ENCODE measurements at places on chromosomes 12 and 14. TPM values are rescaled to one million over a fixed set of nuclear protein-coding genes. Genes with fewer than 3 reads are reported as not detected.

The TSPAN9 gene
- total RNA-seq: 38.7 TPM

The GPRC5D gene
- total RNA-seq: not detected

The HOXC6 gene
- 0.26 TPM for total RNA-seq

The PSMB5 gene
- 103 TPM for total RNA-seq

The RABGGTA gene
- total RNA-seq: 36.0 TPM

The FSCB gene
- total RNA-seq: not detected

The GPR84 gene
- total RNA-seq: 1.8 TPM

DNA sequence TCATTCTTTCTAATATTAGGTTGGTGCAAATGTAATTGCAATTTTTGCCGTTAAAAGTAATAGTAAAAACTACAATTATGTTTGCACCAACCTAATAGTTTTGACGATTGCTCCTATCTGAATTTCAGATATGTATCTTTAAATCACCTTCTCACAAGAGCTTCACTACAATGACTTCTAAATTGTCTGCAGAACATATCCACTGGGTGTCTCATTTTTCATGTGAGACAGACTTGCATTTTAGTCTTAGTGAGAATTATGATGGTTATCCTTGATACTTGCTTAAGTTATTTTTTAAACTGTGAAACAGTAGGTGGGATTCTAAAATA is 84.6 kb downstream of the ITPR2 start:
- DNase-seq: no peak

DNA sequence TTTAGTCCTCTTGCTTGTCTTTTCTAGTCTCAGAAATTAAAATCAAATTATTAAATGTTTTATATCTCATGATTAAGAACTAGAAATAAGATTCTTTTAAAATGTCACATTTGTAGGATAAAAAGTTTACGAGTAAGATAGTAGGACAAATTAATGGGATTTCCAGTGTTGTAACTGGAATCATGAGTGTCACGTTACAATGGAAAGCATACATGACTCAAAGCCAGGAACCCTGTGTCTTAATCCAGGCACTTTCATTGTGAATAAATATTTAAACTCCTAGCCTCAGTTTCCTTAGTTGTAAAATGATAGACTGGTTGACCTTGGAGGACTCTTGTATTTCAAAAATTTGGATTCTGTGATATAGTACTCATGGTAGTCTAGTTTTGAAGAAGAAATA is 84.9 kb downstream of the MIA2 start:
- no peak for DNase-seq

GRCh38 chr12:18108611-18109010 is 18.6 kb upstream of the RERGL start:
- DNase-seq: peak; percentile 10

DNA sequence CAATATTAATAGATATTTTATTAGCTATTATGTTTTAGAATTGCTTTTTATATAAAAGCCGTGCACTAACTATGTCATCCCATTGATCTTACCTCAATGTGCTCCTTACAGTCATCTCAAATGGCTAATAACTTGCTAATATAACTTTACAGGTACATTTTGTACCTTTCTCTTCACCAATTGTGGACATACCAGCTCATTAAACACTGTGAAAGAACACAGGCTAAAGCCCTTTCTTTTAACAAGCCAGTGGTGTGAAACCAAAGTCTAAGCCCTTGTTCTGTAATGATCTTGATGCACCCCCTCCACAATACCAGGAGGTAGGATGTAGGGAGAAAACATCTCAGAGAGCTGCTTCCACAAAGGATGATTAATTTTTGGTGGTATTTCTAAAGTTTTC is 675.3 kb upstream of the USP15 start:
- DNase-seq: no peak

DNA sequence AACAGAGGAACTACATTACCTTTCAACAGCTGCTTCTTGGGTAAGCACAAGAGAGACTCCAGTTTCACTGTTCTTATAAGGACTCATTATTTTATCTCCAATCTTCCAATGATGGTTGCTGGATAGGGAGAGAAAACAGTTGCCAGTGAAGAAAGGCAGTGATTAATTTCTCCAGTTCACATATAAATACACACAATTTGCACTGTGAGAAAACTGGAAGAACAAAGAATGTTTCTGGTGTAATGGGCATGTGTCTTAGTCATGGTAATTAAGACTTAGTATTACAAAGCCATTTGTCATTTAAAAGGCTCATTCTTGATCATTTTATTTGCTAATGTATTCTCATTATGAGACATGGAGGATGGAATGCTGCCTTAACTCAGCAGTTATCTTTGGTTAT is 78.0 kb upstream of the FAR2 start:
- no peak for DNase-seq

GRCh38 chr14:35879151-35879648 is 53.1 kb downstream of the BRMS1L start:
- DNase-seq: no peak

DNA sequence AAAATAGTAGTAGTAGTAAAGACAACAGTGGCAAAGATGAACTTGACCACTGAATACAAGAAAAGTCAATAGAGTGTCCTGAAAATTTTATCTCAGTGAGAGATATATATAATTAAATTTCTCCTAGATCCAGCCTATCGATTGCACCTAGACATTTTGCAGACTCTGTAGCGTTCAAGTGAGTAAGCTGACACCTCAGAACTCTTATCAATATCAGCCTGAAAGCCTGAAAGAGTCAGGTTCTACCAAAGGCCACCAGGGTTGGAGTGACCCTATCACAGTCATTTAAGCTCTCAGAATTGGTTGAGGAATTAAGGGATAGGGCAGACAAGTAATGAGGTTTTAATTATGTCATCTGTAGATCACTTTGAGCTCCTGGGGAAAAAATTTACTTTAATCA is 174.6 kb downstream of the SRGAP1 start:
- DNase-seq: no peak

DNA sequence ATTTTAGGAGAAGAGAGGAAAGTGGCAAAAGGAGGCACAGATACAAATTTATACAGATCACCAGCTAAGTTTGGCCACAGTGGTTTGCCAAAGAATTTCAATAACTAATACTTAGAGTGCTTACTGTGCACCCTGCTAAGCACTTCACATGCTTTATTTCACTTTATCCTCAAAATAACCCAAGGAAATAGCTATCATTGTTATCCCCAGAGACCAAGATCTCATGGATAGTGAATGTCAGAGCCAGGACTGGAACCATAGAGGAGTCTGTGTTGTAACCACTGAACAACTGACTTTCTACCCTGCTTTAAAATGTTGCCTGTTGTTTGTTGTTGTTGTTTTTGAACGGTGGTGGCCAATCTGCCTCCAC is 1.3 kb upstream of the TCP11L2 start:
- DNase-seq: no peak

DNA sequence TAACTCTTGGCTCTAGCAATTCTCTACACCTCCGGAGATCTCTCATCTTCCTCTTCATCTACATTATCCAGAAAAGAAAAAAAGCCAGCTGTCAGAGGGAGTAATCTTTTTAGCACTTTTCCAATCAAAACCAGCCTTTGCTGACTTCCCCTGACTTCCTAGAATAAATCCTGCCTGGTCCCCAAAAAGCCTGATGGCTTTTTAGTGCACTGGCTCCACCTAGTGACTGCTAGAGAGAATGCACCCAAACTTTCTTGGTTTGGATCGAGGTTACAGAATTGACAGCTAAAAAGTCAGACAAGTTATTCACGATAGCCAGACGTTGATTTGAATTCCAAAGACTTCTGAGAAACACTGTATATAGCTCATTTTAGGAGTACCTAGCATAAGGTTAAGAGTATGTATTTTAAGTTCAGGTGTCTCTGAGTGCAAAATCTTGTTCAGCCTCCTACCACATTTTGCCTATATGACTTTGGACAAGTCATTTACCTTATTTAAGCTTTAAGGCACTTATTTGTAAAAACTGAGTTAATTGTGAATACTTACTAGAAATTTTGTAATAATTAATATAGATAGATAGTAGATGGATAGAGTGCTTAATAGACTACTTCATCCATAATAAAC is 185.7 kb upstream of the GRIN2B start:
- peak; percentile 55 for DNase-seq

- DNase-seq: no peak
These were observed 1.2 kb downstream of the SCNN1A start for GRCh38 chr12:6374028-6374785.

GRCh38 chr14:54377501-54377900 is 19.3 kb upstream of the CDKN3 start:
- no peak for DNase-seq

DNA sequence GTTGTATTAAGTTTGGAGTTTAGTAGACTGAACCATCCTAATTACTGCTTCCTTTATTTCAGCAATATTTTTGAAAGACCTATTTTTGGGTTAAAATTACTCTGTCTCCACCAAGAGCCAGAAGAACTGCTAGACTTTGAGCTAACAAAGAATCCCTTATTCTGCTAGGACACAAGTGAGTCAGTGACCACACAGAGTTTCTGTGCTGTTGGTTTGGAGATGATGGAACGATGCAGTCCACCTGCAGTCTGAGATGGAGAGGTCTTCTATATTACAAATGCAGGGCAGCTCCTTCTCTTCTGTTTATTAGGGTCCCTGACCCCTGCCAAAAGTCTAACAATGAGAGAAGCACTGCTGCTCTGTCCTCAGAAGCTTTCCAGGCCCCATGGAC is 6.7 kb upstream of the STXBP6 start:
- no peak for DNase-seq

DNA sequence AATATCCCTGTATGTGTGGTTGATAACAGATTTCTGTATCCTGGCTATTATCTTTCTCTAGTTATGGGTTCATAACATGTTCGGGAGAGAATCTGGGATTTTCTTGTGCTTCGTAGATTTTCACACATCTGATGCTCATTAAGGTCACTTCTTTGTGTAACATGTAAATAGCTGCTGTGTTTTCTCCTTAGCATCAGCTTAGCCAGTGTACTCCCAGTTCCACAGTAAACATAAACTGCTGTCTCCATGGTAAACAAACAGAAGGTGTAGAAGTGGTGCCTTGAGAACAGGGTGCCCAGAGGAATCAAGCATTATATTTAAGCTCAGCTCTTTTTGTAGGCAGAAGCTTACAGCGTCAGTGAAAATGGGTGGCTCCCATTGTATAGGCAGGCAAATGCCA is 88.0 kb downstream of the ANO6 start:
- no peak for DNase-seq

GRCh38 chr14:44863271-44863670 is 98.5 kb downstream of the KLHL28 start:
- no peak for DNase-seq

DNA sequence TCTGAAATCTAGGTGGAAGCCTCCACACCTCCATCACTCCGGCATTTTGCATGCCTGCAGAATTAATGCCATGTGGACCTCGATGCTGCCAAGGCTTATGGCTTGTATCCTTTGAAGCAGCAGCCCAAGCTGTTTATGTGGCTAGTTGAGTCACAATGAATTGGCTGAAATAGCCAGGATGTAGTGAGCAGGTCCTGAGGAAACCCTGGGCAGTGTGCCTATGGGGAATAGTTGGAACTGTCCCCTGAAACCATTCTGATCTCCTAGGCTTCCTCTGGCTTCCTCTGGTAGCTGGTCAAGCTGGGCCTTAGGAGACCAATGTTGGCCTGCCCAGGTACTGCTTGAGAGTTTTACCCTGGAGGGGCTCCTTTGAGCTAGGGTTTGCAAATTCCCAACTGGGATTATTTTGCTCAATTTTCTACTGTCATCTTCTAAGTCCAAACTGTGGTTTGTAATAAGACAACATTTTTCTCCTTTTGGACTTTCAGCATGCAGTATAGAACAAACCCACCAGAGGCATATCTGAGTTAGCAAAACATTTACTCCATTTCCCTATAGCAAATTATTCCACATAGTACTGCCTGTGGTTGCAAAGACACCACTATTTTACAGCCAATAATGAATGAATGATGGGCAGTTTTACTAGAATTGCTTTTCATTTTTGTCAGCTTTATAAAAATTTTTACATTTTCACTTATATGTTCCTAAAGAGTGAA is 85.1 kb upstream of the AMIGO2 start:
- no peak for DNase-seq

DNA sequence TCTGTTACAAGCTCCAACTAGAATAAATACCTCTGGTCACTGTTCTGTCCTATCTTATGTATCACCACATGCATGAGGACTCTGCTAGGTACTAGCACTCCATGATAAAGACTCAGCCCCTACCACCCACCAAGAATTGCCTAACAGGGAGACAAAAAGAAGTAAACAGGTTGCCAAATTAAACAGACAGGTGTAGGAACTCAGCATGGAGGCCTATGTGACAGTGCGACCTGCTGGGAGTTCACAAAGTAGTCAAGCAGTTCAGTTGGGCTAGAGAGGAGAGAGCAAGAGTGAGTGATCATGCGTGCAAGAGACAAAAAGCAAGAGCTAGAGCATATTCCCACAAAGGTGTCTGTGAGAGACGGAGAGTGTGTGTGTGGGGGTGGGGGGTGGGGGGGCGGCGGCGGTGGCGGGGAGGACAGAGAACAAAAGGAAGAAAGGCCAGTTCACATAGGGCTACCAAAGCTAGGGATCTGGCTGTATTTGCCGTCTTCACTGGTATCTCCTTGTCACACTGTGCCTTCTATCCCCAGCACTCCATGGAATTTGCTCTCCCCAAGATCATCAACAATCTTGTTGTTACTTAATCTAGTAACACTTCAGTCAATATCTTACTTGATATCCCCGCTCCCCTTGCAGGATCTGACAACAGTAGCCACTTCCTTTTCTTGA is 81.2 kb downstream of the SPPL3 start:
- no peak for DNase-seq

GRCh38 chr12:40691913-40692764 is at the start of gene CNTN1:
TSS of gene CNTN1 (plus strand) at chr12:40692439.
- DNase-seq: peak; percentile 55

DNA sequence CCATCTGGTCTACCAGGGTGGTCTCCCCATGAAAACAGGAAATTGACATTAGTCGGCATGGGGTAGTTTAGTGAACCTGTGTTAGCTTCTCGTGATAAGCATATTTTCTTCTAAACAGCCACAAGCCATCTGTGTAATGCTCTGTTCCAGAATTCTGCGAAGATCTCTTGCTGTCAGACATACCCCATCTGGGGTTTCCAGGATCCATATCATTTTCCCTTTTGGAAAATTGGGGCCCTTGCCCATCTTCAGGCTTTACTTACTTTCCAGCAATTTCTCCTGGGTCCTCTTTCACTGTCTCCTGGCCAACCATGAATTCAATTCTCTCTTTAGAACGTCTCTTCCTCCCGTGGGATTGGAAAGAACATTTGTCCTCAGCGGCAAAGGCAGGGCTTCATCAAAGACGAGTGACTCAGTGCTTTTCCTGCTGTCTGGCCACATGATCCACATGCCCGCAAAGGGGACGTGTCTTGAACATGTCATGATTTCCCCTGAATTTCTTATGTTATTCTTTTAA is 21.4 kb upstream of the NCOR2 start:
- peak; percentile 37 for DNase-seq

GRCh38 chr12:124130691-124131591 is 157.9 kb downstream of the ZNF664 start:
- no peak for DNase-seq
